ENCODE measurements at places on chromosomes 3 and 15.
A peak's percentile ranks its signal among the peaks of the same experiment; 100 is the strongest.

GRCh38 chr15:85329561-85330422, 50.6 kb upstream of the AKAP13 start:
- DNase-seq, result no peak

DNA sequence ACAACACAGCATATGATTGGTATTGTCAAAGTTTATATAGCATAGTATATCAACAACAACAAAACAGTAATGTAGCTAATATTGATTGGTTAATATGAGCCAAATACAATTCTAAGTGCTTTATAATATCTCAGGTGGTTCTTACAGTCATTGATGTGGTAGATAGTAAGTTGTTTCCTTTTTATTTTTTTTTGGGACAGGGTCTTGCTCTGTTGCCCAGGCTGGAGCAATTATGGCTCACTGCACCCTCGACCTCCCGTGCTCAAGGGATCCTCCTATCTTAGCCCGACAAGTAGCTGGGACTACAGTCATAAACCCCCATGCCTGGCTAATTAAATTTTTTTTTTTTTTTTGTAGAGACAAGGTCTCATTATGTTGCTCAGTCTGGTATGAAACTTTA, 2.7 kb downstream of the RNF13 start:
- no peak for DNase-seq

DNA sequence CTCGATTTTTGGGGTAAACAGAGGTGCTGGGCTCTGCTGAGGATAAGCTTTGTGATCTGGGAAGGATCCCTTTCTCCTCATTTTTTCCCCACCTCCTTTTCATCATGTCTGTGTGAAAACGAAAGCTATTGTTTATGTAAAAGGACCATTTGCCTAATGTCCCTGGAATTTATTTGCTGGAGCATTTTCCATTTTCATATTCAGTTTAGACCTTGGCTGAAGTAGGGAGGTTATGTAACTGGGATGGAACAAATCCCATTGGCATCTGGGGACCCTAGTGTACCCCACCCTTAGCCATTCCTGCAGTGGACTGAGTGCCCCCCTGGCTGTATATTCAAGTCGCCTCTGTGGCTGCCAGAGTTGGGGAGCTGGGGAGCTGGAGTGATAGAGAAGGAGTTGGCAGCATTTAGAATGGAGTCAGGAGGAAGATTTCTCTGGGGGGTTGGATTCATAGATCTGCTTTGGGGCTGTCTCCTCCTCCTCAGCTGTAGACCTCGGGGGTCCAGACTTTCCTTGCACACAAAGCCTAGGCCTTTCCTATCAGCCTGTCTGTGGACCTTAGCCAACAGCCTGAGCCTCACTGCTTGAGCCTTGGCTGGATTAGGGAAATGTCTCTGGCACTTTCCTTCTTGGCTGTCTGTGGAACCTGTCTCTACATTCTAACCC, 270.4 kb upstream of the CTDSPL start:
- no peak for DNase-seq

- DNase-seq, result no peak
Observed at GRCh38 chr3:156795890-156796481, 30.2 kb upstream of the LEKR1 start.

DNA sequence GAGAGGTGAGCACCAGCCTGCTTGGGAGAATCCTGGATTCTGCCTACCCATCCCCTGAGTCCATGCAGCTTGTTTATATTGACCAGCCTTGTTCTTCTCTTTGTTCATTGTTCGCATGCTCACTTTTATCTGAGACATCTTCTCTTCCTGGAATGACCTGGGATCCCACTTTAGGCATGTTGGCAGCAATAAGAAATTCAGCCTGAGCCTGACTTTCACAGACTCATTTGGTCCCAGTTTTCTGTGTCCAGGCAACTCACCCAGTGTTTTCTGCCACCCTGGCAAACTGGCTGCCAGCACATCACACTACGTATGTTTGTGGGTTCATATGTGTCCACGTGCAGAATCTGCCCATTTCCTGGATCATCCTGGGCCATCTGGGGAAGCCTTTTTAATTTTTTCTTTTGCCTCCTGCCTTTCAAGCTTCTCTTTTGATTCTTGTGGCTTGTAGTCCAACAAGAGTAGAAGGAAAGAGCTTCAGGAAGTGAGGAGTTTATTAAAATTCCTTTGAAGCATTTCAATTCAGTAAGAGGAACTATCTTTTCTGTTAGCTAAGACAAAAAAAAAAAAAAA, 199.9 kb downstream of the FNDC3B start:
- no peak for DNase-seq

DNA sequence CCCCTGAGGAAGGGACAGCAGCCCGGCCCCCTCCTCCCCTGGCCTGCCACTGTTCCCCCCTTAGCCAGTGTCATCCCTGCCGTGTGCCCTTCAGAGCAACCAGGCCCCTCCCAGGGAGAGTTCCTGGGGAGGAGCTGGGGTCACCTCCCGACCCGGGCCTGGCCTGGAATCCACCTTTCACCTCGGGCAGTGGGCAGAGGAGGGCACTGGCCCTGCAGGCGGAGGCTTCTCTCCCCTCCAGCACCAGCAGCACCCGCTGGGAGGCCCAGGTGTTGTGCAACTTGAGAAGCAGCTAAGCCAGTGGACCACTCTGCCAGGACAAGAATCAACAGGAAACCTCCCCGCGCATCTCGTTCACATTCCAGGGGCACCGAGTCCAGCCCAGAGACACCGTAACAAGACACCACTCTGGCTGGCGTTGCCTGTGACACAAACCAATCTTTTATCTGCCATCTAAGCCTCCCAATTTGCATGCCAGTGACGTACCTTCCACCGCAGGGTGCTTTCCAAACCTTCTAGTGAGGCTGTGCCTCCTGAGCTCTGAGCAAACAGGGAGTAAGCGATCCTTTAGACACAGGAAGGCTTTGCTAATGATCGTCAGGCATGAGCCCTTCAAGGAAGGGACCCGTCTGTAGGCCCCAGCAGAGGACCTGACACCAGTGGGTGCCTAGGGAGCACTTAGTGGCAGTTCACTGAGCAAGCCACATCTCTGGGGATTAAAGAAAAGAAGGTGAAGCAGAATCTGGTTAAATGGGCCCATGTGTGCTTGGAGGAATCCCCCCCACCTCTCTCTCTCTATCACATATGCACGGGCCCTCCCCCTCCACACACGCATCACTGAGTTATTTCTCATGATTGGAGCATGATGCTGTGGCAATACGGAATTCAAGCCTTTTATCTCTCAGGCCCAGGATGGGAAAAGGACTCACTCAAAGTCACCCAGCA, 98.9 kb upstream of the TLE3 start:
- peak; percentile 17 for DNase-seq

- DNase-seq, result no peak
Observed at GRCh38 chr3:170734043-170734734, 135.8 kb downstream of the RPL22L1 start.

DNA sequence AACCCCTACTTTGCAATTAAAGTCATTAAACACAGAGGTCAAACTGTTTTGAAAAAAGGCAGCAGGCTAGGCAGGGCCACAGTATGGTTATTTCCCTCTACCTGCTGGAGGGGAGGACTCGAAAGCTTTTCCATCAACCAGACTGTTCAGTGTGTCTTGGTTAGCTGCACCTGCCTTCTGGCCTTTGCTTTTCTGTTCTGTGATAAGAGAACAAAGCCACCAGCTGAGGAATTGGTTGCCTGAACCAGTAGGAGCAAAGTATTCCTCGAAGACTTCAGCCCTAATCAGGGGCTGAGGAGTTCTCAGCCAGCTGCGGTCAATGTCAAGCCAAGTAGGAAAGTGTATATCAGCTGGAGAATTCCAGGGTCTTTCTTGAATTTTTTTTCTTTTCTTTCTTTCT, 132.5 kb downstream of the SOX2 start:
- DNase-seq, result no peak

Data from activated CD4-positive, alpha-beta T cell treated with anti-CD3 and anti-CD28 coated beads for 1 hour (primary cell).